ENCODE measurements at places on chromosomes 3 and 15. TPM values are rescaled to one million over a fixed set of nuclear protein-coding genes. Genes with fewer than 3 reads are reported as not detected.

- H3K4me1 ChIP-seq, result peaks cover 5% of the 10 kb centered on the region
- no peaks in the 10 kb centered on the region for H3K36me3 ChIP-seq
- DNase-seq, result no peak
- no peak overlapping the region for H3K27ac ChIP-seq
Measured at GRCh38 chr3:127886956-127887231, 28.1 kb upstream of the KBTBD12 start.

DNA sequence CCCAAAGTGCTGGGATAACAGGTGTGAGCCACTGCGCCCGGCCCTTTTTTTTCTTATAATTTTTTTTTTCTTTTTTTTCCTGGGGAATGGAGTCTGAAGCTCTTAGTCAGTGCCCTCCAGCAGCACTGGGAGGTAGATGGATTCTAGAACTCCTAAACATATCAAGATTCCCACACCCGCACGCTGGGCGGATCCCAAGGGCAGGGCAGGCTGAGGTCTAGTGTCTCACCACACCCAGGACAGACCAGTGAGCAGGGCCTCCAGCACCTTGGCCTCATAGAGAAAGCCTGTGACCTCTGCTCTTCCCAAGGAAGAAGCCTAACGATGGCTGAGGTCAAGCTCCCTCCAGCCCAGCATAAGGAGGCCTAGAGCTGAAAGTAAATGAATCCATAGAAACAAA, 153.7 kb upstream of the MEF2A start:
- no peaks in the 10 kb centered on the region for H3K4me1 ChIP-seq
- H3K27me3 ChIP-seq, result no peaks in the 10 kb centered on the region
- H3K4me3 ChIP-seq, result no peak overlapping the region
- H3K27ac ChIP-seq, result no peak overlapping the region
- no peaks in the 10 kb centered on the region for H3K36me3 ChIP-seq
- DNase-seq, result no peak

Gene TM6SF1
- 0.86 TPM for polyA plus RNA-seq

DNA sequence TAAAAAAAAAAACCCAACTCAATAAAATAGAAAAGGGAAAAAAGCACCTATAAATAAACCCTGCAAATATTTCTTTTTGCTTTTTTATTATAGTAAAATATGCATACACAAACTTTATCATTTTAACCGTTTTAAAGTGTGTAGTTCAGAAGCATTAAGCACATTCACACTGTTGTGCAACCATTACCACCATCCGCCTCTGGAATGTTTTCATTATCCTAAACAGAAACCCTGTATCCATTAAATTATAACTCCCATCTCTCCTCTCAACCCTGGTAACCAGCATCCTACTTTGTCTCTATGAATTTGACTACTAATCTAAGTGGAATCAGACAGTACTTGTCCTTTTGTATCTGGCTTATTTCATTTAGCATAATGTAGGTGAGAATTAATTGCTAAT, 15.0 kb downstream of the CDCP1 start:
- H3K27ac ChIP-seq, result no peak overlapping the region
- no peaks in the 10 kb centered on the region for H3K36me3 ChIP-seq
- H3K4me1 ChIP-seq, result no peaks in the 10 kb centered on the region

DNA sequence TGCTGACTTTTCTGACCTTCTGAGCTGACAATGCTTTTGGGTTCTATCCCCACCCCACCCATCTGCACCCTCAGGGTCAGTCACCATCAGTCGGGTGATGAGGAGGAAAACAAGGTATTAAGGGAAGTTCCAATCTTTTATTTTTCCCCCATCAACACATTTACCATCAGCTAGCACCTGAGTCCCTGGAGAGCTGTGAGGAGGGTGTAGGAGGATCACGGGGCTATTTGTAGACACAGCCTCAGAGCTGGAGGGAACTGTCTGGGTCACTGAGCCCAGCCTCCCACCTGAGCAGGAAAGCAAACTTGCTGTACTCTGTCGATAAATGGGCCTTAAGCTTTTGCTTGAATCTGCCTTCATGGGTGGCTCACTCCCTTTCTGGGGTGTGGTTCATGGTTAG, 24.8 kb upstream of the ZFAND6 start:
- no peaks in the 10 kb centered on the region for H3K27me3 ChIP-seq
- no peak overlapping the region for H3K27ac ChIP-seq
- DNase-seq, result no peak
- H3K4me3 ChIP-seq, result no peak overlapping the region
- H3K4me1 ChIP-seq, result peaks cover 12% of the 10 kb centered on the region
- H3K36me3 ChIP-seq, result no peaks in the 10 kb centered on the region

GRCh38 chr3:71532639-71533395, 50.7 kb downstream of the FOXP1 start:
- no peak overlapping the region for H3K27ac ChIP-seq
- DNase-seq, result no peak
- no peaks in the 10 kb centered on the region for H3K36me3 ChIP-seq
- H3K27me3 ChIP-seq, result no peaks in the 10 kb centered on the region
- no peak overlapping the region for H3K4me3 ChIP-seq
- H3K4me1 ChIP-seq, result no peaks in the 10 kb centered on the region

- no peak overlapping the region for H3K4me3 ChIP-seq
- no peak overlapping the region for H3K27ac ChIP-seq
- H3K27me3 ChIP-seq, result no peaks in the 10 kb centered on the region
- no peak for DNase-seq
Measured at GRCh38 chr3:63791974-63792373, 27.1 kb upstream of the C3orf49 start.

GRCh38 chr15:31799319-31799714, 231.0 kb upstream of the CHRNA7 start:
- no peaks in the 10 kb centered on the region for H3K36me3 ChIP-seq
- H3K27ac ChIP-seq, result no peak overlapping the region
- H3K27me3 ChIP-seq, result no peaks in the 10 kb centered on the region
- peaks cover 6% of the 10 kb centered on the region for H3K4me1 ChIP-seq
- no peak for DNase-seq

Gene A4GNT
- polyA plus RNA-seq, result not detected
